Pancreas (tissue), 10 donors: ENCODE measurements at places on chromosomes 6 and 20. TPM values are rescaled to one million over a fixed set of nuclear protein-coding genes. Genes with fewer than 3 reads are reported as not detected.

DNA sequence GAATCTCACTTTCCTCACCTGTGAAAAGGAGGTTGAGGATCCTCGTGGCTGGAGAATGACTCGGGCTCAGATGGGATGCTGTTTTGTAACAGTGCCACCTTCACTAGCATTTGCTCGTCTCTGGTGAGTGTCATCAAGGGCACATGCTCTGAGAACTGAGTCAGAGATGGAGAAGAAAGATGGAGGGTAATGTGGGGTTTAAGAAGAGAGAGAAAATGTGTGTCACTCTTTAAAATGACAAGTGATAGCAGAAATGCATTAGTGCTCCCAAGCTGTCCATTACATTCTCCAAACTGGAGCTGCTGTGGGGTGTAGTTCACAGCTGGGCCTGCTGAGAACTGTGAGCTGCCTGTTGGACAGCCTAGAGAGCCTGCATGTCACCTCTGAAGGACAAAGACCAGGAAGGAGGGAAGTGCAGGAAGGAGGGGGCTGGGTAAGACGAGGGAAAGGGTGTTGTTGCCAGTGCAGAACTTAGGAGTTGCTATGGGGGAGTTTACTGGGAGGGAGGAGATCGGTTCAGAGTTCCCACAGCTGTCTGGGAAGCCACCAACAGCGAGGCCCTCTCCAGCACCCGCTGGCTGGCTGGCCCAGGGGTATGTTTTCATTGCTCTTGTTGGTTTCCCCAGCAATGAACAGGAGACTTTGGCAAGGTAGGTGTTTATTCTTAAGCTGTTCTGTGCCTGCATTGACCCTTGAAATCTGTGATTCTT, 19.8 kb downstream of the GMPR start:
- DNase-seq = no peak

GRCh38 chr6:80133020-80133419, 26.5 kb downstream of the BCKDHB start:
- peak; percentile 23 for DNase-seq

DNA sequence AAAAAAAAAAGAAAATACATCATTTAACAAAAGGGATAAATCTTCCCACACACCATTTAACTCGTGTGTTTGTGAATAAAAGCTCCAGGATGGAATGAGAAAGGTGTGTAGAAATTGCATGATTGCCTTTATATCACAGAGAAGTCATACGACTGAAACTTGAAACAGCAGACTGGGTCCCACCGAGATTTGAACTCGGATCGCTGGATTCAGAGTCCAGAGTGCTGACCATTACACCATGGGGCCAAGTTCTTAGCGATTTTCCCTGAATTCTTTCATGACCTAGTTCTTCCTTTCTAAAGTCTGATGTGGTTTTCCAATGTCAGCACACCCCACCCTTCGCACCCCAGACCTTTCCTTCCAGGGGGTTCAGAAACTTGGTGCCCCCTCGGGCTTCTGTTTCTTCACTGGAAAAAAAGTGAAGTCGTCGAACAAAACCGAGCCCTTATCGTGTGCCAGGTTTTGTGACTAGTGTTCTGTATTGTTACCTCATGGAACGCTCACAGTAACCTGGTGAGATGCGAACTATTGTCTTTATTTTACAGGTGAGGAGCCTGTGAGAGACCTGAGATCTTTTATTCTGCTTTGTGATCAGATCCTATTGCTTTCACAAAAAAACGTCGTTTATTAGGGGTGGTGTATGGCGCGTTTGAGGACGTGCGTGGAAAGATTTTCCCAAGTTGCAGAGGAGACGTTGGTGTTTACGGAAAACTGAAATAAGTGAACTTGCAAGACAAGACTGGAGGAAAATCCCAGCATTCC, 120.8 kb downstream of the OR2B2 start:
- peak; percentile 59 for DNase-seq

DNA sequence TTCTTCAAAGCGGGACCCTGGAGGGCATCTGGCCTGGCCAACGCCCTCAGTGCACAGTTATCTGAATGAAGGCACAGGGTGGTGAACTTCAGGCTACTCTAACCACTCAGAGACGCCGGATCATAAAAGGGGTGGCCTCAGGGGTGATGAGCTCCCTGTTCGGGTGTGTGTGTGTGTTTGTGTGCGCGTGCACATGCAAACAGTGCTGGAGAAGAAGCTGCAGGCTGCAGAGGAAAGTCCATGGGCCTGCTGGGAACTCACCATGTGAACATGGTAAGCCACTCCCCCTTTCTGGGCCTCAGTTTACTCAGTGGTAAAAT, 42.0 kb downstream of the KIAA1755 start:
- DNase-seq = no peak

GRCh38 chr6:31308050-31308844, 36.4 kb upstream of the HLA-C start:
- peak; percentile 89 for DNase-seq

GRCh38 chr6:45652416-45652815, 274.7 kb upstream of the SUPT3H start:
- no peak for DNase-seq

DNA sequence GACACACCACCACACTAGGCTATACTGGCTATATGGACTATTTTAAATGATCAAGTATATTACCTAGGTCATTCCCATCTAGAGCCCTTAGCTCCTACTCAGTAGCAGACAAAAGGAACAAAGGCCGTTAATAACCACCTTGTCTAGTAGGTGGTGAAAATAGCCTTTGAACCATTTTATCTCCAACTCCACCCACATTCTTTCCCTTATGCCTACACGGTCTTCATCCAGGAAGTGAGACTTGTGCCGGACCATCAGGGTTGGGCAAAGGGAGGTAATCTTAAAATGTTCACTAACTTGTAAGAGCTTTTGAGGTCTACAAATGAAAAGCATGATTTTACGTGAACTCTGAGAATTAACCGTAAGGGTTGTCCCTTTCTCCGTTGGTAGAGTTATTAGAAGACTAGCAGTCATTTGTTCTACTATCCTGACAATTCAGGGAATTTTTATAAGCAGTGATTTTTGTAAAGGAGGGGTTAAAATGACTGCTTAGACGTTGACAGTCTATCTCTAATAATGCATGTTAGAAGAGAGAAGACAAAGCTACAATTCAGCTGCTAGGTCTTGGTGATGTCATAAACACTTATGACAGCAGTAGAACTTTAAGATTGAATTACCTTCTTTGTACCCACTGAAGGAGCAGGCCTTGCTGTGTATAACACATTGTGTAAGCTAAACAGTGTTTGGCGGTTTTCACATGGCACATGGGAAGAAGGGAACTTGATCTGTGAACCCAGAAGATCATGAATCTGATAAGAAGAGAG, 371.8 kb upstream of the JAG1 start:
- DNase-seq = no peak

GRCh38 chr6:2030682-2031244, 214.6 kb downstream of the GMDS start:
- DNase-seq = no peak

GRCh38 chr6:111772381-111772780, 100.9 kb downstream of the FYN start:
- no peak for DNase-seq

- DNase-seq = peak; percentile 75
Observed at GRCh38 chr20:62808211-62808865, 3.7 kb downstream of the OGFR start.

Gene LPIN3
- 17.6 TPM for total RNA-seq

DNA sequence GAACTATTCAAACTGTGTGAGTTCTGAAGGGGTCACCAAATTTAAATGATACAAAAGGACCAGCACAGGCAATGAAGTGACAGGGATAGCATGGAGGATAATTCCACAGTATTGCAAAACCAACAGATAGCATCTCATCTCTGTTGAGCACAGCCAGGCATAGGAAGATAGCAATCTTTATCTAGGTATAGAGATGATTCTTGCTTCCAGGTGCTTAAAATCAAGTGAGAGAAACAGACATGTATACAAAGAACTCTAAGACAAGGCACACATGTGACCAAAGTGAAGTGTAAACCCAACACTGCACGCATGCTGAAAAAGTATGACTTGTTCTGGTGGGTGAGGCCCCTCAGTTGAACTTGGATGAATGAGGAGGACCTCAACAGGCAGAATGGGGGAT, 48.4 kb upstream of the ARMC2 start:
- no peak for DNase-seq

- no peak for DNase-seq
Observed at GRCh38 chr6:36210182-36210581, 13.6 kb downstream of the BRPF3 start.

GRCh38 chr20:19218411-19218810, 6.0 kb downstream of the SLC24A3 start:
- DNase-seq = no peak

GRCh38 chr6:117266257-117267053, 1.1 kb downstream of the VGLL2 start:
- no peak for DNase-seq

Gene RIMS1
- total RNA-seq = 4.2 TPM

DNA sequence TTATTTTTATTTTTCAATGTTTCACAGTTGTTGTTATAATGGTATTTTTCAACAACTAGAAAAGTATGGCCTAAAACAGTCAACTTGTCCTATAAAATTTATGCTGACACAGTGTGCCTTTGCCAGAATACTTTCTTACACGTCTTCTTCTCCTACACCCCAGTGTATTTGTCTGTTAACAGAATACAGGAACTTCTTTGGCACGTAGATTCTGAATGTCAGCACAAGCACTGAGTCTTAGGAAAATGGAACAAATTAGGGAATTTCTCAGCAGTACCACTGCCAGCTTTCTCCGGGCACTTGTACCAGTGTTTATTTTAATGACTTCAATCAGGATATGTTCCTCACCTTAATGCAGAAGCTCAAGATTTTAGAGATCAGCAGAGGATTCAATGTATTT, 26.7 kb upstream of the AKIRIN2 start:
- DNase-seq = no peak

Gene ANGPT4
- total RNA-seq = 0.12 TPM

Gene RIPOR2
- 1.4 TPM for total RNA-seq

Gene C20orf144
- total RNA-seq = 0.09 TPM

Gene GPR6
- not detected for total RNA-seq

DNA sequence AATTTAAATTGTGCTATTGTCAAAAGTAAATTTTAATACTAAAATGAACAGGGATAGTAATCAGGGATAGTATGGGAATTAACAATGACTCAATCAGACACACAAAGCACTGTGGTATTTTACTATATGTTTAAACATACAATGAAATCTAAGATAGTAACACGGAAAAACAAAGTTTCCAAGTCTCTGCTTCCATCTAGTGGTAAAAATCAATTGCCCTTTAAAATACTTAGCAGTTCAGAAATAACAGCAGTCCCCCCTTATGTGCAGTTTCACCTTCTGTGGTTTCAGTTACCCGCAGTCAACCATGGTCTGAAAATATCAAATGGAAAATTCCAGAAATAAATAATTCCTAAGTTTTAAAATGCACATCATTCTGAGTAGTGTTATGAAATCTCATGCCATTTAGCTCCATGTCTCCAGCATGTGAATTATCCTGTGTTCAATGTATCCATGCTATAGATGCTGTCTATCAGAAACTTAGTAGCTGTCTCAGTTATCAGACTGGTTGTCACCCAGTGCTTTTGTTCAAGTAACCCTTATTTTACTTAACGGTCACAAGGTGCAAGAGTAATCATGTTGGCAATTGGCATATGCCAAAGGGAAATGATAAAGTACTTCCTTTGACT, 58.5 kb downstream of the AHI1 start:
- no peak for DNase-seq

Gene HSF2
- total RNA-seq = 3.5 TPM

GRCh38 chr6:125002406-125002741, 40.1 kb downstream of the RNF217 start:
- no peak for DNase-seq
